ENCODE measurements at places on chromosomes 3 and 15. TPM values are rescaled to one million over a fixed set of nuclear protein-coding genes. Genes with fewer than 3 reads are reported as not detected.

DNA sequence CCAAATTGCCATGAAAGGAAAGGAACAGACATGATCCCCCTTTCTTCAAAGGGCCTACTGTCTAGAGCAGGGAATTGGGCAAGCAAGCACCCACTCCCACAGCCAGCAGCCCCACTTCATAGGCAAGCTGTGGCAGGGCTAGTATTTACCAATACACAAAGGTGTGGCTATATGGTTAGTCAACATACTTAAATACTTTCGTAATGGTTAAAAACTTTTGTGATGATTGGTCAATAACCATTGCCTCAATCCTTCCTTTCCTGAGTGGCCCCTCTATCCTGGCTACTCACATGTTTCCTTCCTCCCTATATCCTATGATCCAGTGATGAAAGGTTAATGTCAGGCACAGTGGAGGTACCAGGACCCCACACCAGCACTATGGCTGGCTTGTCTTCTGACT, 30.1 kb upstream of the ARL8B start:
- no peaks in the 10 kb centered on the region for H3K36me3 ChIP-seq
- no peak overlapping the region for H3K27ac ChIP-seq
- no peaks in the 10 kb centered on the region for H3K27me3 ChIP-seq
- H3K4me1 ChIP-seq, result peaks cover 9% of the 10 kb centered on the region
- H3K4me3 ChIP-seq, result no peak overlapping the region

GRCh38 chr15:39075311-39075710, 505.6 kb upstream of the THBS1 start:
- H3K27me3 ChIP-seq, result no peaks in the 10 kb centered on the region
- no peak for DNase-seq
- H3K4me1 ChIP-seq, result no peaks in the 10 kb centered on the region

DNA sequence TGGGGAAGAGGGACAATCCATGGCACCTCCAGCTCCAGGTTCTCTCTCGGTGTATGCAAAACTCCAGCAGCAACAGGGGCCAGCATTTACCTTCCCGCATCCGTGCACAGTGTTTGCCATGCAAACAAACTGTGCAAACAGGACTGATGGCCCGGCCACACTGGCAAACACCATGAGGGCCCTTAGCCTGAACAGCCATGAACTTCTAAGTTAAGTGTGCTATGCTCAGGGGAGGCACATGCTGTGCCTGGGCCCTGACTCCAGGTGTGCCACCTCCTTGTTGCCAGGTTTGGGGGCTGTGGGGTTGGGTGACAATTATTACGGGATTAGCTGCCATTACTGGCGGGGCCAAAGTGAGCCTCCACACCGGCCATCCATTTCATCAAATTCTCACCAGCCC, 57.5 kb downstream of the CACNA2D2 start:
- DNase-seq, result no peak
- peaks cover 7% of the 10 kb centered on the region for H3K4me1 ChIP-seq
- no peak overlapping the region for H3K27ac ChIP-seq
- no peak overlapping the region for H3K4me3 ChIP-seq
- H3K36me3 ChIP-seq, result no peaks in the 10 kb centered on the region
- peaks cover 3% of the 10 kb centered on the region for H3K27me3 ChIP-seq

GRCh38 chr15:97678656-97679055, 281.8 kb upstream of the ARRDC4 start:
- no peaks in the 10 kb centered on the region for H3K4me1 ChIP-seq
- no peak overlapping the region for H3K27ac ChIP-seq
- no peak overlapping the region for H3K4me3 ChIP-seq
- H3K27me3 ChIP-seq, result no peaks in the 10 kb centered on the region
- DNase-seq, result no peak
- H3K36me3 ChIP-seq, result no peaks in the 10 kb centered on the region

Gene SI
- not detected for total RNA-seq

- H3K4me1 ChIP-seq, result peaks cover 18% of the 10 kb centered on the region
- no peaks in the 10 kb centered on the region for H3K36me3 ChIP-seq
- no peak for DNase-seq
- H3K4me3 ChIP-seq, result no peak overlapping the region
- no peak overlapping the region for H3K27ac ChIP-seq
- H3K27me3 ChIP-seq, result no peaks in the 10 kb centered on the region
Measured at GRCh38 chr3:31065765-31066164, 171.3 kb upstream of the GADL1 start.

- no peak overlapping the region for H3K4me3 ChIP-seq
- no peaks in the 10 kb centered on the region for H3K4me1 ChIP-seq
- no peaks in the 10 kb centered on the region for H3K27me3 ChIP-seq
- no peak overlapping the region for H3K27ac ChIP-seq
- no peak for DNase-seq
Measured at GRCh38 chr3:15654891-15655290, 53.3 kb downstream of the BTD start.

DNA sequence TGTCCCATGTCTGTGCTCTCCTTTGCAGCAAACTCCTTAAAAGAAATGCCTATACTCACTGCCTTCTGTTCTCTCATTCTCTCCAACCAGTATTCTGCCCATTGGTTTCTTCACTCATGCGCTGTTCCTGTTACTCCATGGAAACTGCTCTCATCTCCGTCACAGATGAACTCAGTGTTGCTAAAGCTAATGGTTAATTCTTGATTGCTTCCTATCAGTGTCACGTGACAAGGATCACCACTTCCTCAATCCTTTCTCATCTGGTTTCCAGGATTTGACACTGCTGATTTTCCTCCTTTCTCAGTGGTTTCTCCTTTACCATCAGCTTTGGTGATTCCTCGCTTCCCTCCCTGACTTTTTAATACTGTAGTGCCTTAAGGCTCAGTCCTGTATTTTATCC, 2.6 kb downstream of the DPH3 start:
- no peak for DNase-seq
- H3K27me3 ChIP-seq, result peaks cover 2% of the 10 kb centered on the region
- H3K27ac ChIP-seq, result no peak overlapping the region
- no peak overlapping the region for H3K4me3 ChIP-seq
- H3K36me3 ChIP-seq, result no peaks in the 10 kb centered on the region
- peaks cover 10% of the 10 kb centered on the region for H3K4me1 ChIP-seq

Gene SNUPN
- total RNA-seq, result 15.5 TPM

Gene HLTF
- total RNA-seq, result 45.1 TPM

- DNase-seq, result no peak
- H3K4me3 ChIP-seq, result no peak overlapping the region
- peaks cover 36% of the 10 kb centered on the region for H3K4me1 ChIP-seq
- peaks cover 4% of the 10 kb centered on the region for H3K27me3 ChIP-seq
- peak overlapping the region; percentile 43 for H3K27ac ChIP-seq
Measured at GRCh38 chr3:58188921-58189451, 21.8 kb downstream of the DNASE1L3 start.

Gene CRABP1
- total RNA-seq, result 314 TPM

Gene IGSF11
- 8.2 TPM for total RNA-seq

Gene BTLA
- total RNA-seq, result not detected

Gene THUMPD3
- 50.2 TPM for total RNA-seq

Gene HIGD2B
- not detected for total RNA-seq

DNA sequence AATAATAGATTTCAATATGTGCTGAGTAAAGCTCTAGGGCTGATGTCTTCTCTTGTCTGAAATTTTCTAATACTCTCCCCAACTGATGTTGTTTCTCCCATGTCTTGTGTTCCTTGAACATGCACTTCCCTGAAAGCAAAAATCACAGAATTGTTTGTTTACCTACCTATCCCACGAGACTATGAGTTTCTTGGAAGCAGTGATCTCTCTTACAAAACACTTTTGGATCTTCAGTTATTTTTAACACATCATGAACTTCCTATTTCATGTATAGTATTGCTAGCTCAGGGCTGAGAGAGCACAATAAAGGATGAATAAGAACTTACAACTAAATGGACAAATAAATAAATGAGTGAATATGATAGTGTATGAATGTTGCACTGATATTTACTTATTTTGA, 365.0 kb downstream of the ROBO2 start:
- no peak overlapping the region for H3K4me3 ChIP-seq
- DNase-seq, result no peak
- H3K27ac ChIP-seq, result peak overlapping the region; percentile 2
- H3K4me1 ChIP-seq, result peaks cover 36% of the 10 kb centered on the region

DNA sequence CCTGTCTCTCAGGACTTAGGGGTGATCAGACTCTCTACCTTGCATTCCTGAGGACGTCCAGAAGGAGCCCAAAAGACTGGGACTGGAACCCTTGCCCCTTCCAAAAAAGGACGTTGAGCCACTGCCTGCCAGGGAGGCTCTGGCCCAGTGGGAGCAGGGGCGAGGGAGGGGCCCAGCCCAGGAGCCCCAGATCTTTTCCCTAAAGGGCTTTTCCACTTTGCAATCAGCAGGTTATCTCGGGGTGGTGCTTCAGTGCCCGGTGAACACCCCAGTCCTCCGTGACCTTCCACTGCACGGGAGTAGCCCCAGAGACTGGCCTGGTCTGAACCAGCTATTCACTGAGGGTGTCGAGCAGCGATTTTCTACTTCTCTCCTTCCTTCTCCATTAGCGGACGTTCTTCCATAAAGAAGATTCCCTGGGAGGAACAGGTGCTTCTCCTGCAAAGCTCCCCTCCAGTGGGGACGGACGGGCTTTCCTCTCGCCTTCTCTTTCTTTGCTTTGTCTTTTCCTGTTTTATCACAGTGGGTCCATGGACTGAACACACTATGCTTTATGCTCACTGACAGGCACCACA, 113.7 kb downstream of the CHSY1 start:
- H3K27me3 ChIP-seq, result peaks cover 8% of the 10 kb centered on the region
- H3K27ac ChIP-seq, result no peak overlapping the region
- no peak for DNase-seq
- H3K4me3 ChIP-seq, result no peak overlapping the region

Gene REC114
- total RNA-seq, result not detected

Gene PLA2G4E
- total RNA-seq, result 1.0 TPM

DNA sequence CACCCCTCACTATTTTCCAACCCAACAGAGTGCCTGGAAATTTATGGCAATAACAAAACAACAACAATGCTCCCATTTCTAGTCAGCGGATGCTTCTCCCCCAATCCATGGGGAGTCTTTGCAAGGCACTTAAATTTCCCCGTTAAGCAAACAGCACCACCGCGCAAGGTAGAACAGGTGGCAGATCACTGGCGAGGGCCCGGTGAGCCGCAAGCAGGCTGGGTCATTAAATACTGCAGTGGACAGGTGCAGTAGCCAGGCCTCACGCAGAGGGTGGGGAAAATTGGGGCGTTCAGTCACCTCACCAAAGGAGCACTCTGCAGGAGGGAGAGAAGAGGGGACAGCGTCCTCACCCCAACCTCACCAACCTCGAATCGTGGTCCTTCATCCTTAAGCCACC, 147.5 kb downstream of the NTRK3 start:
- no peak for DNase-seq
- H3K27me3 ChIP-seq, result peaks cover 11% of the 10 kb centered on the region
- no peak overlapping the region for H3K4me3 ChIP-seq
- H3K27ac ChIP-seq, result no peak overlapping the region

DNA sequence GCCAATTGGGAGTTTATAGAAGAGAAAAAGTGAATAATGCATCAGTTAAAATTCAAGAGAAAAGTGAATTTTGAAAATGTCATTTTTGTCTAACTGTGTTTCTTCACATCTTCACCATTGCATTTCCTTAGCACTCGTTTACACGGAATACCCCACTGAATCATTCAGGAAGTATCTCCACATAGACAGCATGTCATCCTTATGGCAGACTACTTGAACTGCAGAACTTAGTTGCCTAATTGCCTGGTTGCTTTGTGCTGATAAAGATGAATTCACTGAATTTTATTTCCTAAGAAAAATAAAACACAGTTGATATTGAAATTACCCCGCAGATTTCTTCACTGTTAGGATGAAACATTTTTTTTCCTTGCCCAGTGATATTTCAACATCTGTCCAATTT, 627.1 kb downstream of the ROBO1 start:
- no peaks in the 10 kb centered on the region for H3K36me3 ChIP-seq
- no peak for DNase-seq

- no peak overlapping the region for H3K27ac ChIP-seq
- H3K27me3 ChIP-seq, result no peaks in the 10 kb centered on the region
- no peak for DNase-seq
- no peaks in the 10 kb centered on the region for H3K4me1 ChIP-seq
- no peaks in the 10 kb centered on the region for H3K36me3 ChIP-seq
Measured at GRCh38 chr3:71006810-71007785, 576.4 kb downstream of the FOXP1 start.

Gene AADACL2
- not detected for total RNA-seq

GRCh38 chr3:11576453-11576852, 67.3 kb downstream of the VGLL4 start:
- no peak overlapping the region for H3K27ac ChIP-seq
- no peak for DNase-seq
- no peak overlapping the region for H3K4me3 ChIP-seq
- peaks cover 40% of the 10 kb centered on the region for H3K4me1 ChIP-seq

DNA sequence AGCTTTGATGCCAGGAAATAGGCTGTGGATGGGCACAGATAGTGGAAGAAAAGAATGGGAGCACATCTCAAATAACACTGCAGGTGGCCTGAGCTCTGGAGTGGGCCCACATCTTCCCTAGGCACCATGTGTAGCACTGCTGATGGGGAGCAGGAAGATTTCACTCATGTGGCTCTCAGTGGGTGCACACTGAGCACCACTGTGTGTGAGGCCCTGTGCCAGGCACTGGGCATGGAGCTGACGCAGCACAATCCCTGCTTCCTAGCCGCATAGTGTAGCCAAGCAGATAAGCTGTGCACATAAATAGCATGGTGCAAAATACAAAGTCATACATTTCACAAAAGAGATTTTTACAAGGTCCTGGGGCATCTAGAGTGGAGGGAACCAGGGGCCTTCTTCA, 101.6 kb downstream of the MOBP start:
- H3K4me1 ChIP-seq, result no peaks in the 10 kb centered on the region
- H3K27me3 ChIP-seq, result no peaks in the 10 kb centered on the region
- no peak overlapping the region for H3K4me3 ChIP-seq
- no peak for DNase-seq
- H3K27ac ChIP-seq, result no peak overlapping the region
- no peaks in the 10 kb centered on the region for H3K36me3 ChIP-seq

Gene TTC21A
- total RNA-seq, result 7.8 TPM

- H3K4me3 ChIP-seq, result no peak overlapping the region
- H3K4me1 ChIP-seq, result peaks cover 1% of the 10 kb centered on the region
- no peak overlapping the region for H3K27ac ChIP-seq
- peaks cover 14% of the 10 kb centered on the region for H3K27me3 ChIP-seq
- no peaks in the 10 kb centered on the region for H3K36me3 ChIP-seq
- DNase-seq, result no peak
Measured at GRCh38 chr15:96320703-96321638, 9.5 kb upstream of the NR2F2 start.

DNA sequence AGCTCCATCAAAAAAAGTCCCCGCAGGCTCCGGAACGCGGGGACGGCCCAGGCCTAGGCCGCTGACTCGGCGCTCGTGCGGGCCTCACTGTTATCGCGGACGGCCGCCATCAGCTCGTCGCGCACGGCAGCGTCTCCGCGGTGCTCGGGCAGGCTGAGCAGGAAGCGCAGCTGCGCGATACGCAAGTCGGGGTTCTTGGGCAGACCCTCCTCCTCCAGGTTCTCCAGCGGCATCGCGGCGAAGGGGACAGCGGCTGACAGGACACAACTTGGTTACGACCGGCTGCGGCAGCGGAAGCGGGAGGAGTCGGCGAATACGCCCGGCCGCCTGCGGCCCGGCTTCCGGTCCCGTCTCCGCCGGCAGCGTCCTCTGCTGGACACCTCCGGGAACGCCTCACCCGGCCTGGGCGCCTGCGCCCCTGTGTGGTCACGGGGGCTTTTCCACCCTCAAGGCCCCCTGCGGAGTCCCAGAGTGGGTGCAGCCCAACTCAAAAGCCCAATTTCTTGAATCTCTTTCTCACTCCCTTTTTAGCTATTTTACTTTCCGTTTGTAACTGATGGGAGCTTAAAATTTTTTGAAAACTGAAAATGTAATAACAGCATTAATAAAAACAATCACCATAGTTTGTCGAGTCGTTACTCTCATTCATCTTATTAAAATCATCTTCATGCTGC, at the start of gene PSMD6:
Gene PSMD6, minus strand, starts transcription at position 308 of the 674 bp plus-strand sequence. Its CDS starts 75 bp downstream, at position 233.
- H3K4me1 ChIP-seq, result peaks cover 5% of the 10 kb centered on the region
- H3K27me3 ChIP-seq, result no peaks in the 10 kb centered on the region
- H3K36me3 ChIP-seq, result no peaks in the 10 kb centered on the region
- peak within 1 kb of the TSS; percentile 81 for H3K27ac ChIP-seq

Measured in glutamatergic neuron (in vitro differentiated cells).